ENCODE measurements at places on chromosomes 5 and 9. TPM values are rescaled to one million over a fixed set of nuclear protein-coding genes. Genes with fewer than 3 reads are reported as not detected.

DNA sequence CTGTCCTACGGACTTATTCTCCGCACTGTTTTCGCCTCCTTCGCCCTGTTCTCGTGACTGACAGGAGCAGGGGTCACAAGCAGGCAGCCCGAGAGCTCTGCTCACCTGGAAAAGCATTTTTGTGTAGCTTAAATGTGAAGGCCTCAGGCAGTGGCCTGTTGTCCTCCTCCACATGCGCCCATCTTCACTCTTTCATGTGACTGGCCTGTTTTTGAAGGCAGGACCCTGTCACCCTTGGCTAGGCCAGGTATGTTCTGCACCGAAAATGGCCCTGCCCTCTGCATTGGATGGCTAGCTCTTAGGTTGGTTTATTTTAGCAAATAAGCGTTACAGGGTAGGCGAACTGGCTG lies 614 bp upstream of the CPLANE1 start:
- DNase-seq: no peak

NDUFB6 gene
- total RNA-seq: 46.9 TPM

KLF9 gene
- total RNA-seq: 51.8 TPM

GPR151 gene
- total RNA-seq: not detected

TTC33 gene
- total RNA-seq: 13.4 TPM

DNA sequence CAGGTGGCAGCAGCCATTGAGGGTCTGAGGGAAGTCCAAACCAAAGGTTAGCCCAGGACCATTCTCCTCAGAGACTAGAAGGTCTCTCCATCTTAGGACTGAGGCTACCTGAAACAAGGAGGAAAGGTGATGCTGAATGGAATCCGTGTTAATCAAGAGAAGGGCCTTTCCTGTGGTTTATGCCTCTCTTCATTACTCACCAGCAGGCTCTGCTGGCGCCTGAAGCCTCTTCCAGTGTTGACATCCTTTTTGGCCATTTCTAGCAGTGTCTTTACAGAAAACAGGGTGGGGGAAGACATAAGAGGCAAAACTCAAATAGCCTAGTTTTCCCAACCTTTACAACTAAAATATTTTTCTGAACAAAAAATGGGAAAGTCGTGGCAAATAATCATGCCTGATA lies 98.0 kb downstream of the ENC1 start:
- DNase-seq: no peak

DNA sequence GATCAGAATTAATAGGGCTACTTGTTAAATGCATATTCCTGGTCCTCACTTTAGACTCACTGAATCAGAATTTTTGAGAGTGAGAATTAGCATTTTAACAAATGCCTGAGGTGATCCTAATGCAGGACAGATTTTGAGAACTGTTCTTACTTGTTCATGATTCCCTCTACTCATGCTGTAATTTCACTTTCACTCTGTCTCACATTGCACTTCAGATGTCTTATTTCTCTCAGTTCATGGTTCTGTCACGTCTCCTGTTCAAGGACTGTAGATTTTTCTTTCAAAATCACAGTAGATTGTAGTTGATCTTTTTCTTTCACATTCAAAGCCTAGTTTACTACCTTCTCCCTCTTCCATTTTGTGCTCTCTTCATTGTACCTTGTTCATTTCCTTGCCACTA lies 54.3 kb downstream of the ADGRV1 start:
- DNase-seq: no peak

NEUROG1 gene
- total RNA-seq: not detected

DNA sequence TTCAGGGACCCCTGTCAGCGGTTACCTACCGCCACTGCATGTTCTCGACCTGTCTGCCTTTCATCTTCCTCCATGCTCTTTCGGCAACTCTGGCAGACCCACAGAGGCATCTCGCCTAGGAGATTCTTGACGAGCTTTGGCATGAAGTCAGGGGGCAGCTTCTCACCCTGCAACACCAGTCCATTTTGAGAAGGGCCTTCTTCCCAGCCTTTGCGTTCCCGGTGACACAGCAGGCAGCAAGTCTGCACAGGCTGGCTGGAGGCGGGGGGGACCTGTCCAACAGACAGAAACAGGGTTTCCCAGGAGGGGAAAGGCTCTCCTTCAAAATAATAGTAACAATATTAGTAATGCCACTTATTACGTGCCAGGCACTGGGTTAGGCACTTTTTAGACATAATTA lies 15.5 kb downstream of the FAM193B start:
- DNase-seq: no peak

TMED7 gene
- total RNA-seq: 116 TPM

DNA sequence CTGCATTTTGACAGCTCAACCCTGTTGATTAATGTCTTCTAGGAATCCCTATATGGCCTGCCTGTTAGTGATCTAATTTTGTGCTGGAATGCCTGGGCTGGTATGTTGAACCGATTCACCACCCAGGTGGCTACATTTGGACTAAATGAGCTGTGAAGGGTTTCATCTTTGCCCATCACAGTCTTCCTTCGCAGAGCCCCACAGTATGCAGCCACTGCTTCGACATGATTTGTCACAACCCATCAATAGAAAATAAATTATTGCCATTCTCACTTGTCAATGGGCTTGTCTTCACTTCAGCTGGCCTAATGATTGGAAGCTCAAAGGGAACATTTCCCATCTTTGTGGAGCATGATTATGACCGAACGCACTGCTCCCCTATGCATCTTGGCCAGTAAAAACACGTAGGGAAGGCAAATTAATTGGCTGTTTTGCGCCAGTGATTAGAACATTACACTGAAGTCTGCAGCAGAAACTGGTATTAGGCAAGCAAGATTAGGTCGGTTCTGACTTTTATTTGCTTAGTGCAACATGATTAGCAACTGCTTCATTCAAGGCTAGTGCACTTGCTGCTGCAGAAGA lies 408.5 kb downstream of the KIAA0825 start:
- DNase-seq: no peak

GRCh38 chr5:102998224-102998623 lies 121.7 kb downstream of the GIN1 start:
- DNase-seq: no peak

GRCh38 chr9:17761984-17762676 lies 183.3 kb downstream of the SH3GL2 start:
- DNase-seq: no peak

CCDC187 gene
- total RNA-seq: 3.3 TPM

GRCh38 chr5:176823869-176824412 lies 13.6 kb downstream of the UNC5A start:
- DNase-seq: no peak

GRCh38 chr5:132420706-132421272 lies 51.3 kb downstream of the SLC22A5 start:
- peak; percentile 71 for DNase-seq

GRCh38 chr9:21491756-21492155 lies 9.6 kb upstream of the IFNE start:
- DNase-seq: no peak

- no peak for DNase-seq
Measured at GRCh38 chr9:34267660-34268059, 61.4 kb downstream of the KIF24 start.

DNA sequence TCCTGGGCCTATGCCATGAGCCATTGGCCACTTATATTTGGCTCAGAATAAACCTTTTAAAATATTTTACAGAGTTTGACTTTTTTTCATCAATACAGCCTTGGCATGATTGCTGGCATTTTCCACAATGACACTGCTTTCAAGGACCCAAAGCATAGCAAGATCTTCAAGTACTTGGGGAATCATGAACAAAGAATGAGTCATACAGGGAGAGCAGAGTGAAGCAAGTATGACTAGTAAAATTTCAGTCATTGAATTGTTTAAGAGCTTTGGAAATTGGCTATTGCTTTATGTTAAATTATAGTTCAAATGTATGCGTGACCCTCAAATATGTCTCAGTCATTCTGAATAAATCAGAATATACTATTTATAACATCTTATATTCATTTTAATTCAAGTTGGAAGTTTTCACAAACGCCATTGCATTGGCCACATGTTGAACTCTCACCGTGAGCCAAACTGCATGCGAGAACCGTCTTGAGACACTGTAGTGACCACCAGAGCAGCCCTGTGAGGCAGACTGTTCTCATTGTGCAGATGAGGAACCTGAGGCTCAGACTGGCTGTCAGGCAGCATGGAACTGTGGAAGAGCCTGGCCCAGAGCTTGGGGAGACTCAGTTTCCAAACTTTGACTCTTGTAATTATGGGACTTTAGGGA lies 52.9 kb downstream of the GDNF start:
- no peak for DNase-seq

- DNase-seq: no peak
Measured at GRCh38 chr9:3511551-3511950, 14.2 kb downstream of the RFX3 start.

- DNase-seq: no peak
Measured at GRCh38 chr5:54040804-54041203, 269.6 kb downstream of the ARL15 start.

PCDHB14 gene
- total RNA-seq: 1.3 TPM

SPATA31E1 gene
- not detected for total RNA-seq

DNA sequence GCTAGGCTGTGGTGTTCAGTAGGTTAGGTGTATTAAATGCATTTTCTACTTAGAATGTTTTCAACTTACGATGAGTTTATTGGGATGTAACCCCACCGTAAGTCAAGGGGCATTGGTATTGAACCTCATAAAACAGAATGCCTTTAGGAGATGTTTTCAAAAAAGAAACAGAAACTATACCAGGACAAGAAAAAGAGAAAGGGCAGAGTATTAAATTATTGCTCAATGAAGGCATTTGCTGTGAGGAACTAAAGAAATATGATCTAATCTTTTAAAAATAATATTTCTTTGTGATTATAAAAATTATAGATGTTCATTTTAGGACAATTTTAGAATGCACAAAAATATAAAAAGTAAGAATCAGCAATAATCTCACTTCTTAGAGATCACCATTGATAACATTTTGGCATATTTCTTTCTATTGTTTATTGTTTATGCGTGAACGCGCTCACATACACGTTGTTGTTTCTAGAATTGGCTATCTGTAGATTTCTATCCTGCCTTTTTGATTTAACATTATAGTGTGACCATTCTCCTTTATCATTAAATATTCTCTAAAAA lies 8.0 kb downstream of the GALNT12 start:
- DNase-seq: no peak

- no peak for DNase-seq
Measured at GRCh38 chr5:88089719-88090390, 178.8 kb downstream of the TMEM161B start.

- DNase-seq: peak; percentile 2
Measured at GRCh38 chr5:169091396-169091980, 209.5 kb downstream of the SLIT3 start.

RFESD gene
- 6.8 TPM for total RNA-seq

ERP44 gene
- total RNA-seq: 11.5 TPM

GRCh38 chr5:38807570-38808483 lies 38.0 kb upstream of the OSMR start:
- no peak for DNase-seq

GRCh38 chr9:88593537-88594185 lies 58.7 kb downstream of the NXNL2 start:
- DNase-seq: peak; percentile 39

DNA sequence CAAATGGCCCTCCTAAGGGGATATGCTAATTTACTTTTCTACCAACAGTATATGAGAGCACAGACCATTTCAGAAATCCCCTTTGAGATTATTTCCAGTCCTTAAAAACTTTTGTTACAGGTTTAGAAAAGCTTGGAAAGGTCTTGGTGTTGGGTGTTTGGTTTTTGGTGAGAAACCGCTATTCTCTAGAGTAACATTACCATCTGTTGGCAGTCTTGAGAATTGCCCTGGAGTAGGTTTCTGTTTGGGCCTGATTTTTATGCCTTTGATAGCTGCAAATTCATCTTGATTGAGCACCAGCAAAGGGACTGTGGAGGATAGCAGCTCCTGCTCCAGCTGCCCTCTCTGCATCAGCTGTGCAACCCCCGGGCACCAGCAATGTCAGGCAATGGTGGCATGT lies 8.0 kb downstream of the NUDT2 start:
- no peak for DNase-seq

All from upper lobe of left lung (tissue), 6 donors.